ENCODE measurements at places on chromosomes 1 and 21.

DNA sequence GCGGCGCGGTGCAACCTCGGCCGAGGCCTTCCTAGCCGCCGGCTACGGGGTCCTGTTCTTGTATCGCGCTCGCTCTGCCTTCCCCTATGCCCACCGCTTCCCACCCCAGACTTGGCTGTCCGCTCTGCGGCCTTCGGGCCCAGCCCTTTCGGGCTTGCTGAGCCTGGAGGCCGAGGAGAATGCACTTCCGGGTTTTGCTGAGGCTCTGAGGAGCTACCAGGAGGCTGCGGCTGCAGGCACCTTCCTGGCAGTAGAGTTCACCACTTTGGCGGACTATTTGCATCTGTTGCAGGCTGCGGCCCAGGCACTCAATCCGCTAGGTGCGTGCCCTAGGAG, 379 bp downstream of the PPCS start:
- no peak for DNase-seq

- DNase-seq = no peak
These were observed 1.7 kb downstream of the TFF3 start for GRCh38 chr21:42313501-42313969.

GRCh38 chr1:240663169-240663879, 51.4 kb upstream of the GREM2 start:
- DNase-seq = no peak

- no peak for DNase-seq
These were observed 36.4 kb downstream of the ZNF496 start for GRCh38 chr1:247295274-247295684.

- no peak for DNase-seq
These were observed 18.2 kb downstream of the CD34 start for GRCh38 chr1:207892764-207893163.

DNA sequence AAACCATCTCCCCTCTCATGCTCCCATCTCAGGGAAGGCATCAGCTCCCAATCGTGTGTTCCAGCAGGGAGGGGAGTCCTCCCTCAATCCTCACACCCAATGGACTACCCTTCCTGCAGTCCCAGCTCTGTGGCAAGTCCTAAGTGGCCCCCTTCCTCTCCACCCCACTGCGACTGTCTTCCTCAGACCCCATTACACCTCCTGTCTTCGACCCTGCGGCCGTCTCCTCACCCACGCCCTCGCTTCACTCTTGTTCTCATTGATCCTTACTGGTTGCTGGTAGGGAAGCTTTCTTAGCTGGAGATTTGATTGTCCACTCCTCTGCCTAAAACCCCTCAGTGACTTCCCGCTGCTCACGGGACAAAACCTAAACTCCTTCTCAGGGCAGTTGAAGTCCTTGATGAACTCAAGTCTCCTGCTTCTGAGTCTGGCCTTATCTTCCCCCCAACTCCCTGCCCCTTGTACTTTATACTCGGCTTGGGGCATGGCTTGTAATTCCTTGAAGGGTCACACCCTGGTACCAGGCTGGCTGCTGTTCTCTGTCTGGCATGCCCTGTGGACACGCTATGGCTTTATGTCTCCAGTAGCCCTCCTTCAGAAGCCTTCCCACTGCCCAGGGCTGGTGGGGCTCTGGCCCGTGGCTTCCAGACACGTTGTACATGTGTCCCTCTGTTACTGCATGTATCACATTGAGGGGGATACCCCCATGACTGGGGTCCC, 2.3 kb upstream of the EPS8L3 start:
- no peak for DNase-seq

Data from amygdala (tissue), 56 donors.